Sigmoid colon (tissue), 7 donors: ENCODE measurements at places on chromosomes 16 and 17. TPM values are rescaled to one million over a fixed set of nuclear protein-coding genes. Genes with fewer than 3 reads are reported as not detected.

DNA sequence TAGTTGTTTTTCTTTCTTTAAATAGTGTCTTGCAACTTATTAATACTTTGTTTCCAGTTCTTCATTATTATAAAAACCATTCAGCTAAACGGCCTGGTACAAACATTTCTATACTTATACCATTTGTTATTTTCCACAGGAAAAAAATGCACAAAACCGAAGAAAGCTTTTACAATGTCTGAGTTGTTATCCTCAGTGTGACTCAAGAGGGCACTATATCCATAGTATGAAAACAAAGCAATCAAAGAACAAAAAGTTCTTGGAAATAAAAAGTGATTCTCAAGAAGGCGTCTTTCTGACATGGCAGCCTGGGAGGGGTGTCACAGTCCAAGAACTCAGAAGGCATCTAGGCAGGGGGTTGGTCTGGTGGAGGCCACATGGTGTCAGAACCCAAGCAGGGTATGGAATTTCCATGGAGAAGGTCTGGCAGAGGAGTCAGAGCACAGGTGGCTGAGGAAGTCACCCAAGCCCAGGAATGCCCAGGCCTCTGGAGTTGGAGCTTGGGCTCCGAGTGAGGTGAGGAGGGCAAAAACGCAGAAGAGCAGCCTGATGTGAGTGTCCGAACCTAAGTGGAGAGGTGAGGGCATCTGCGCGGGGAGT lies 70.9 kb upstream of the ATP2A3 start:
- DNase-seq: no peak

DNA sequence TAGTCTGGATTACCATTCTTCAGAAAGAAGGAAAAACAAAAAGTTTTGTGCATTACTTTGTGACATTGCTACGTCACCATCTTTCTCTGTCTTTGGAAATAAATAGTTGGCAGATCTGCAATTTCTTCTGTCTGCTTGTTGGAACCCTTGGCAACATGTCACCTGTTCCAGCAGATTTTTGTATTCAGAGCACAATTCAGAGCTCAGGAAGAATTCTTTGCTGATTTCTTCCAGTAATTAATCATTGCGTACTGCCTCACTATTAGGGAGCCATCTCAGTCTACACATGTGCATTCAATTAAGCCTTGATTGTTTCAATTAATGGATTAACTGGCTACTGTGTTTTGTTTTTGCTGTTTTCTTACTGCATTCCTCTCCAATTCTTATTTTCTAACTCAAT lies 467.2 kb downstream of the CDH8 start:
- no peak for DNase-seq

GRCh38 chr16:87830673-87831420 lies 38.5 kb downstream of the SLC7A5 start:
- no peak for DNase-seq

Gene SCGB1C2
- total RNA-seq: not detected

GRCh38 chr17:50421308-50422051 lies 4.5 kb upstream of the ACSF2 start:
- no peak for DNase-seq

Gene BICDL2
- 0.36 TPM for total RNA-seq

GRCh38 chr17:29240968-29241963 lies 5.4 kb upstream of the CRYBA1 start:
- no peak for DNase-seq

- DNase-seq: no peak
Measured at GRCh38 chr16:15739950-15740349, 89.9 kb downstream of the NDE1 start.
